Right hindlimb (tissue), 1 donor: ENCODE measurements at places on chromosomes 1 and 21.

DNA sequence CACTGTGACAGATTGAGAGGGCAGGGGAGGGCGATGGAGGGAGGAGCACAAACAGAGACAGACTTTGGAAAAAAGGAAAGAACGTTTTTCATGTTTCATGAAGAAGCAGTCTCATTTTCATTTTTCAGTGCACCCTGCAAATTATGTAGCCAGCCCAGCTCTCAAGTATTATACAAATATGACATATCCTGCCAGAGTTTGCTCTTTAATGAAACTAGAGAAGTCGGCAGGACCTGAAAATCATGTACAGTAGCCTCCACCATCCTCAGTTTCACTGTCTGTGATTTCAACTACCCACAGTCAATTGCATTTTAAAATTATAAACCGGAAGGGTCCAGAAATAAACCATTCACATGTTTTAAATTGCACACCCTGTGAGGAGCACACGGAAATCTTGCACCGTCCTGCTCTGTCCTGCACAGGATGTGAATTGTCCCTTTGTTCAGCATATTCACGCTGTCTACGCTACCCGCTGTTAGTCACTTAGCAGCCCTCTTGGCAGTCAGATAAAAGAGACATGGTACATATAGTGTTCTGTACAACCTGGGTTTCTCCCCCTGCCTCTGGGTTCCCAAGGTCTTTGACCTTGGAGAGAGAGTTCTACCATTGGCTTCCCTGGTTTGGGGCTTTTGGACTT is 13.6 kb upstream of the ADARB1 start:
- no peak for DNase-seq

DNA sequence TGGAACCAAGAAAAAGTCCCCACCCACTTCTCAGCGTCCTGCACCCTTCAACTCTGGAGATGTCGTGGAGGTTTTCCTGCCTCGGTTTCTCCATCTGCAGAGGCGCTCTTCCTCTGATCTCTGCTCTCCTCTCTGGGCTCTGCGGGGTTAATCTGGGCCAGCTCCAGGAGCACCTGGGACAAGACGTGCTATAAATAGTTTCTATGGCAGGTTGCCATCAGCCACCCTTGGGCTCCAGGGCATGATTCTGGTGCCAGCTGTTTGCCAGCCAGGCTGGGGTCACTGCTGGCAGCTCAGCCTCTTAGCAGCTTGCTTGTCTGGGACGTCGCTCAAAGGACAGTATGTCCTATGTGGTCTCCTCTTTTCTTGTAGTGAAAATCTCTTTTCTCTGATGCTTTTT is 137.1 kb downstream of the ACTL8 start:
- no peak for DNase-seq

GRCh38 chr1:211925016-211925415 is 94.5 kb upstream of the LPGAT1 start:
- DNase-seq, result peak; percentile 72

DNA sequence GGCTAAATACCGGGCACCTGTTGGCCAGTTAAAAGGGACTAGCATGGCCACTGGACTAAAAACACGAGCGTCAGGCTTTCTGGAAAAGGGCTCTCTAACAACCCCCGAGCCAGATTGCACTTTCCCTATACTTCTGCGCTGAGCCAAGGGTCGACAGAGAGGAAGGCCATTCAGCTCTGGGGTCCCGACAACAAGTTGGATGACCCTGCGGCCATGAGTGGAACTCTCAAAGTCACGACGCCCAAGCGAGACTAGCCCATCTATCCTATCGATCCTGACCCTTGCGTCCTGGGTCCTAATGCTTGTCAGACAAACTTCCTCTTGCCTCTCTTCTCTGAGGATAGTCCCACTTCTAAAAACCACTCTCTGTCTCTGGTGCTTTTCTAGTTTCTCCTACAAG is 99.9 kb upstream of the PRDX6 start:
- DNase-seq, result no peak

GRCh38 chr1:38186566-38186965 is 140.0 kb upstream of the POU3F1 start:
- DNase-seq, result no peak

- no peak for DNase-seq
Observed at GRCh38 chr1:169563650-169564049, 22.6 kb downstream of the F5 start.
